RWPE1 (cell line): ENCODE measurements at places on chromosomes 2 and 18.
A peak's percentile ranks its signal among the peaks of the same experiment; 100 is the strongest.

- DNase-seq = no peak
These were observed 233.3 kb upstream of the MGAT5 start for GRCh38 chr2:134020608-134021007.

- DNase-seq = no peak
These were observed 36.0 kb downstream of the FARP2 start for GRCh38 chr2:241391892-241392665.

- no peak for DNase-seq
These were observed 280.5 kb downstream of the AGAP1 start for GRCh38 chr2:235774153-235774870.

DNA sequence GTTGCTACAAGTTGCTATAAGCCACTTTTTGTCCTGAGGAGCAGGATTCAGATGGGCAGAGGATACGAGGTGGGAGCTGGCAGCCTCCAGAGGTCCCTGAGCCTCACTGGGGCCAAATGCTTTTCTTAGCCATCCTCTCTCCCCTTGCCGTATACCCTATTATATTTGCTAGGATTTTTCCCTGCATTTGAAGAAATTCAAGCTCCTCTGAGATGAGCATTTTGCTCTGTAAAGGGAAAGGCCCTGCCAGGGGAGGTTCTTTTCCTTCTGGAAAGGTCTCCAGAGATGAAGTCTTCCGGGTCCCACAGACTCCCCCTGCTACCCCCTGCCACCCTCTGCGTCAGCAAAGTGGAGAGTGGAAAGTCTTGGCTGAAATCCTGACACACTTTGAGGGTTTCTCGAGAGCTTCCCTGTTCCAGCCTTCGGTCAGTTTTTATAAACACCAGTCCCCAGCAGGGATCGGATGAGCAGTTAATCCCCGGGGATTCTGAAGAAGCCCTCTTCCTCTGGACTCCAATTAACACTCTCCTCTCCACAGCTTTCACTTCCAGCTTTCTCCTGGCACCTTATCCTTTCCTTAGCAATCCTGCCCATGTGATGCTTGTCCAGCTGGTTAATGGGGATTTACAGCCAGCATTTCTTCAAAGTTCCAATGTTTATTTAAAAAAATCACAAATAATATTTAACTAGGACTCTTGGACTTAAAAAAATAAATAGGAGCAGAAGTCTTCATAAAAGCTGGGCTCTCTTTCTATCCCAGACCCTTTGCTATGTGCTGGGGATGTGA, 13.1 kb downstream of the CYRIA start:
- DNase-seq = no peak

- no peak for DNase-seq
These were observed 111.2 kb upstream of the ID2 start for GRCh38 chr2:8570637-8571036.

DNA sequence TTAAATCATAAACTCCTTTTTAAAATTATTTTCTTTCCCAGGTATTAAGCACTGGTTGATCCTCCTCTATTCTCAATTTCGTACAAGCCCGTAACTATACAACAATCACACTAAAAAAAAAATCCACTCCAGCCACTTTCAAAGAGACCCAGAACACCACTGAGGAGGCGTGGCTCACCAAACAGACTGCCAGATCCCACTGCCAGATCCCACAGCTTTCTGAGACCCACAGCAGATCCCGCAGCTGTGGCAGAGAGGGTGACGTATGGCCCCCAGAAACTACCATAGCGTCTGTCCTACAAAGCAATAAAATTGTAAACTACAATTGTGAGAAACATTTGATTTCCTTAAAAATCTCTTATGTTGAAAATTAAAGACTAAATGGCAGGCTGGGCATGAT, 230.7 kb upstream of the PXDN start:
- no peak for DNase-seq

DNA sequence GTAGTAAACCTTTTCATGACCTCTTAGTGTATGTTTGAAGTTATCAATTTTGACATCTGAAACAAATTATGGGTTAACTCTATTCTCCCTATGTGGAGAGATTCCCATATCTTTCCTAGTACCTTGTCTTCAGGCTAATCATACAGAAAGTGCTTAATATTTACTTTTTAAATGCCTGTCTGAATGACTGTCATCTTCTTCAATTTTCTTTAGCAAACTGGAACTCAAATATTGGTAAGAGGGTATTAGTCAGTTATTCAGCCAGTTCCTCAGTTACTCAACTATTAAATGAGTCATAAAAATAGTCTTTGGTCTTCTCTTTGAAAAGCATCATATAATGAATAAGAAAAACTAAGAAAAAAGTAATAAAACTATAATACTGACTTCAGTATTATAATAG, 1038.0 kb upstream of the PIK3C3 start:
- no peak for DNase-seq

DNA sequence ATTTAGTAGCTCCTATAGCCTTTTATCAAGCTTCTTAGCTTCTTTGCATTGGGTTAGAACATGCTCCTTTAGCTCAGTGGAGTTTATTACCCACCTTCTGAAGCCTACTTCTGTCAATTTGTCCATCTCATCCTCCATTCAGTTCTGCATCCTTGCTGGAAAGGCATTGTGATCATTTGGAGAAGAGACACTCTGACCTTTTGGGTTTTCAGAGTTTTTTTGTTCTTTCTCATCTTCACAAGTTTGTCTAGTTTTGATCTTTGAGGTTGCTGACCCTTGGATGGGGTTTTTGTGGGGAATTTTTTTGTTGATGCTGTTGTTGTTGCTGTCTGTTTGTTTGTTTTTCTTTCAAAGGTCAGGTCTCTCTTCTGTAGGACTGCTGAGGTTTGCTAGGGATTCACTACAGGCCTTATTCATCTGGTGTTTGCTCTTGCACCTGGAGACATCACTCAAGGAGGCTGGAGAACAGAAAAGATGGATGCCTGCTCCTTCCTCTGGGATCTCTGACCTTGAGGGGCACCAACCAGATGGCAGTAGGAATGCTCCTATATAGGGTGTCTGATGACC, 13.9 kb upstream of the TANK start:
- DNase-seq = no peak

DNA sequence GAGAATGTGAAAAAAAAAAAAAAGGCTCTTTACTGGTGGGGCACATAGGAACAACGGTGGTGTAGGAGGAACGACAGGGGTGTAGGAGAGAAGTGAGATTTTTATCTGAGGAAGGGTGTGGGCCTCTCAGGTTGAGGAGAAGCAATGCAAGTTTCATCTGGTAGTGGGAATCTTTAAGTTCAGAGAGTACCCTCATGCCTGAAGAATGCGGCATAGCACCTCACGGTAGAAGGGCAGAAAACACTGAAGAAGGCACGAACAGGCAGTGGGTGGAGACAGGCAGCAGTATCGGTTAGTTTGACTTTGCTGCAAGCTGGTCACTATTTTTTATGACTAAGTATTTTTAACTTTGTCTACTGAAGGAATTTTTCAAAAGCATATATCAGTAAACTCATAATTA, 52.2 kb upstream of the TSPYL6 start:
- DNase-seq = no peak

DNA sequence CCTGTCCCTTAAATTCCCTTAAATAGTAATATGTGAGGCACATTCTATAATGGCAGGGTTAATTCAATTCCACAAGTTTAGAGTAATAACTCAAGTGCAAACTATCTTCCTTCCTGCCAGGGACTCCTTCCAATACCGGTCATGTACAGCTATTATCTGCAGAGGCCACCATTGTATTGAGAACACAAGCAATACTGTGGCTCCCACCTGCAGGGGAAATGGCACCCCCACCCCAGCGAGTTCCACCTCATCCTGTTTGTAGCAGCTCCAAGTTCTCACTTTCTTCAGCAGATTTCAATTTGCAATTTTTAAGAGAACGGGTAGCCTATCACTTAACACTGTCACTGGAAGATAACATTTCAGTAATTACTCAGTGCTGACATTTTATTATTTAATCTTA, 172.1 kb upstream of the PID1 start:
- DNase-seq = no peak

DNA sequence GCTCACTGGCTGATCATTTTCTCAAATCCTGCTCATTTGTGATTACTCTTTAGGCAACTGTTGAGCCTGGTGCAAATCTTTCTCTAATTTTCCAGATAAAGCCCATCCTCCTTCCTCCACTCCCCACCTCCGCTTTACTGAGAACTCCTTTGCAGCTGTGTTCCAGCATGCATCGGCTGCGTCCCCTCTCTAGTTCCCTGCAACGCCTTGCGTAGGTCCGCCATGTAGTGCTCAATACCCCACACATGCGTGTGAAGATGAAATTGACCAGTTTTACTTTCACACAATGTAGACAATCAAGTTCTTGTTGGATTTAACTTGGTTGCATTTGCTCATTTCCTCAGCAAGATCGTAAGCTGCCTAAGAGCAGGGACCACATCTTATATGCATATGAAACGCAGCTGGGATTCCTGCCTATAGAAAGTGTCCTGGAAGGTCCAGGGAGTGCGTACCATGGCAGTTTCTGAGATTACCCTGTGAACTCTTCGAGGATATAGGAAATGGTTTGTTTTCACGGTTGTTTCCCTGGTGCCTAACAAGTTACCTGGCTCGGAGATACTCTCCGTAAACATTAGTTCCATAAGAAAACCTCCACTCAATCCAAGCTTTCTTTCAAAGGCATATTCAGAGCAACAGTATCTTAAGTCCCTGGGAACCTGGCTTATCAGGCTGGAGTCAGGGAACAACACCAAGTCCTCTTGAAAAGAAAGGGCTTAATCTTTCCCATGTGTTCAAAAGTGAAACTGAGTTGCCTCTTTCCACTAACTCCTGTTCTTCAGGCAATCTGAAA, 766.4 kb upstream of the ID2 start:
- DNase-seq = no peak

GRCh38 chr2:190023860-190024259, 38.7 kb downstream of the MSTN start:
- peak; percentile 16 for DNase-seq

DNA sequence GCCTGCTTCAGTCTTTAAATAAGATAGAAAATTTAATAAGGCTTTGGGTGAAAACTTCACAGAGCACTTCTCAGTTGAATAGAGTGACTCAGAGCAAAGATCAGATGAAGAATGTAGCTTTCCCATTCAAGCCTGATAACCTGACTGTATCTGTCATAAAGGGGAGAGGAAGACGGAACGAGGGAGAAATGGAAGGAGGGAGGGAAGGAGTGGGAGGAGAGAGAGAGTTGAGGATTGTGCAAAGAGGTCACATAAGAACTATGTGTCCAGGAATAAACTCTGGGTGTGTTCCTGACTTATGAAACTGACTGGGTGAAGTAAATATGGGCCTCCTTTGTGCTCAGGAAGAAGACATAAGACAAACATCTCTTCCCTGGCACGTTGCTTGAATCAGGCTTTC, 385.5 kb downstream of the LPIN1 start:
- DNase-seq = no peak

GRCh38 chr18:59823596-59824195, 76.1 kb upstream of the PMAIP1 start:
- peak; percentile 25 for DNase-seq

DNA sequence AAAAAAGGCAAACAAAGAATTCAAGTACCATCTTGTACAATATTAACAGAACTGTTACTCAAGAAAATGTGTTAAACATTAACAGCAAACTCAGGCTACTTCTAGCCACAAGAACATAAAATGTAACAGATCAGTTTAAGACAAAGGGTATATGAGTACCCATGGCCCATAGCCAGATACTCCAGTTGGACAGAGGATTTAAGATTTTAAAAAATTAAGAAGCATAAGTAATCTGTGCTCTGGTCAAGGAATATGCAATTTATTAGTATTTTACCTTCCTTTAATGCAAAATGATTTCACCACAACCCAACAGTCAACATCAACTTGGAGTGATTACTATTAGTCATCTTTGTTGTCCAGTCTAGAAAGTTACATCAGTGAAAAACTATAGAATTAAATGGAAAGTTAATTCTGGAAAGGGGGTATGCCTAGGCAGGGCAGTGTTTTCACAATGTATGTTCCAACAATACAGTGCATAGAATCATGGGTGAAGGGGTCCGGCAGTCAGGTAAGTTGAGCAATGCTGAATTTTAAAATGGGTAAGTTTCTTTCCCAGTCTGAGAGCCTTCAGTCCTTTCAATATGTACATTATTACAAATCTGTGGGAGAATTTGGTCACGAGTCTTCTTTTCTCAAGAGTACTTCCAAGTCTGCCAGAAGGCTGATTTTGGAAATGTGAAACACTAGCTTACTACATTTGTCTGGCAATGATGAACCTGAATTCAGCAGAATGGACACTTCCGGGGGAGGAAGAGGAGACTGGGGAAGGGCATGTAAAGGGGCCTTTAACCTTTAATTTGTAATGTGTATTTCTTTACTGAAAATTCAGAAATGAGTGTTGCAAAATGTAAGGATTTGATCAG, 34.5 kb downstream of the SFT2D3 start:
- no peak for DNase-seq

DNA sequence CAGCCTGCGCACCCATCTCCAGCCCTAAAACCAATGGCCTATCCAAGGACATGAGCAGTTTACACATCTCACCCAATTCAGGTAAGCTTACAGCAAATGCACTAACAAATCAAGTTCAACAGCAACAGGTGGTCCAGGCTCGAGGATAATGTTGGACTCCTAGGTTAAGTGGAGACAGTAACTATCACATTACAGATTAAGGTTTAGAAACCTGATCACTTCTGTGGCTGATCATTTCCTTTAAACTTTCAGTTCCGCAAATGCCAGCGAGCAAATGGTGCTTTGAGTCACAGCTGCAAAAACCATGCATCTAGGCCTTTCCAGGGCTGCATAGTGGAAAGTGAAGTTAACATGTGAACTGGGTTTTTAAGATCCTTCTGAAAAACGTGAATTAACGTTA, 259.4 kb downstream of the GBX2 start:
- no peak for DNase-seq

- no peak for DNase-seq
These were observed 95.5 kb upstream of the CREB1 start for GRCh38 chr2:207434306-207434705.

DNA sequence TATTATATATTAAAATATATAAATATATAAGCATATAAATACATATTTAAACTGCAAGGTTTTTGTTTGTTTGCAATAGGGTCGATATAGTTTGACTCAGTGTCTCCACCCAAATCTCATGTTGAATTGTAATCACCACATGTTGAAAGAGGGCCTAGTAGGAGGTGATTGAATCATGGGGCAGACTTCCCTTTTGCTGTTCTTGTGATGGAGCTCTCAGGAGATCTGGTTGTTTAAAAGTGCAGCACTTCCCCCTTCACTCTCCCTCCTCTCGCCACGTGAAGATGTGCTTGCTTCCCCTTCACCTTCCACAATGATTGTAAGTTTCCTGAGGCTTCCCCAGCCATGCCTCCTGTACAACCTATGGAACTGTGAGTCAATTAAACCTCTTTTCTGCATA, 2137.3 kb upstream of the CELF4 start:
- DNase-seq = no peak

DNA sequence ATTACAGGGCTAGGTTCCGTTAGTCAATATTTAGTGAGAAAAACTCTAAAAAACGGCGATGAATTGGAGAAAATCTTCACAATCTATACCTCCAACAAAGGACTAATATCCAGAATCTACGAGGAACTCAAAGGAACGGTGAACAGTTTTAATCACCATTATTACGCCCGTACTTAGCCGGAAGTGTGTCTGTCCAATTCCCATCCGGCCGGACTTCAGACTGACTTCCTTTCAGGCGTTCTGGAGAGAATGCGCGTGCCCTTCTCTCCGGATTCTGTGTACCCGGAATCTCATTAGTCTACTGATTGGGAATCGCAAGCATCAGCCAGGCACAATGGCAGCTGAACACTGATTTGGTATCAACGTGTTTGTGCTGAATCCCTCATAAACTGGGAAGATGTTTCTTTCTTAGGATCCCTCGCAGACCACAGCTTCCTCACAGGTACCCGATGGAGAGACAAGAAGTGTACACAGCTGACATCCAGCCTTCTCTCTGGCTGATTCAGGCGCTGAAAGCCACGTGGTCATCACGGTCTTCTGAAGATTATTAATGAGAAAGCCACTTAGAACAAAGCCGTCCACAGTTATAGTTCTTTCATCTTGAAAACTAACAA, 239.9 kb downstream of the ZNF516 start:
- DNase-seq = no peak
